Stimulated activated CD4-positive, alpha-beta T cell treated with anti-CD3 and anti-CD28 coated beads, TNF-alpha, amount 100 ng/mL, for 24 hours (primary cell): ENCODE measurements at places on chromosomes 13 and 19.

DNA sequence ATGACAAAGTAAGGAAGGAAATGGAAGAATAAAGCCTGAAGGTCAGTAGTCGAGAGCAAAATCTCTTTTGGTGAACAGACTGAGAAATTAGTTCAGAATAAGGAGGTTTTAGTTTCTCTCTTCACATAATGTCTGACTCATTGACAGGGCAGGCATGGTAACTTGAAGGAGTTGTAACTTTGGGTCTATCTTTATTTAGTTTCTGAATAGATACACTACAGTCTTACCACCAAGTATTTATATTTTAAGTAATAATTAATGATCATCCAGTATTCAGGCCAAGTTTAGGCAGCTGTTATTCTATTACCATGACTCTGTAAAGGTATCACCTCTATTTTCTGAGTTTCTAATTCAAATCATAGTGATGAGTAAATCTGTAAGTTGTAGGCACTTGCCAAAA, 219.9 kb downstream of the SPRY2 start:
- no peak for DNase-seq

GRCh38 chr19:2371656-2372055, 11.6 kb downstream of the TMPRSS9 start:
- no peak for DNase-seq

GRCh38 chr19:40603071-40603388, 1.9 kb downstream of the LTBP4 start:
- no peak for DNase-seq

DNA sequence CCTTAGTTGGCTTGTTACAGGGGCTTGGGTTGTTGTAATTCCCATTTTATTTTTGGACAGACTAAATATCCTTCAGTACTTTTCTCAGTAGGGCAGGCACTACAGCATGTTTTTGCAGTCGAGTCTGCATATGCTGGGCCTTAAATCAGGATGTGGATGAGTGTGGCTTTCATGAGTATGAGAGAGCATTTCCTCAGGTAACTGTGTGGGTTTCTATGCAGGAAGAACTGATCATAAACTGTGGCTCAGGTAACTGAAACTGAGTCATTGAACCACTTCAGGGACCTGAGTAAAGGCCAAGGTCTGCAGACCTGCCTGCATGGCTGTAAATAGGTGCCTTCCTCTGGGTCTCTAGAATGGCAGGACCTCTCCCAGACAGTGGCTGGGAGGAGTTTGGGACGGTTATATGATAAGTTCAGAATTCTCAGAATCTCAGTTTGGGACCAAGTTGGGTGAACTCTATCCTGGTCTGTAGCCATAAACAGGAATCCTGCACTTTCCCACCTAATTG, 112.1 kb downstream of the ZNF737 start:
- DNase-seq, result no peak

DNA sequence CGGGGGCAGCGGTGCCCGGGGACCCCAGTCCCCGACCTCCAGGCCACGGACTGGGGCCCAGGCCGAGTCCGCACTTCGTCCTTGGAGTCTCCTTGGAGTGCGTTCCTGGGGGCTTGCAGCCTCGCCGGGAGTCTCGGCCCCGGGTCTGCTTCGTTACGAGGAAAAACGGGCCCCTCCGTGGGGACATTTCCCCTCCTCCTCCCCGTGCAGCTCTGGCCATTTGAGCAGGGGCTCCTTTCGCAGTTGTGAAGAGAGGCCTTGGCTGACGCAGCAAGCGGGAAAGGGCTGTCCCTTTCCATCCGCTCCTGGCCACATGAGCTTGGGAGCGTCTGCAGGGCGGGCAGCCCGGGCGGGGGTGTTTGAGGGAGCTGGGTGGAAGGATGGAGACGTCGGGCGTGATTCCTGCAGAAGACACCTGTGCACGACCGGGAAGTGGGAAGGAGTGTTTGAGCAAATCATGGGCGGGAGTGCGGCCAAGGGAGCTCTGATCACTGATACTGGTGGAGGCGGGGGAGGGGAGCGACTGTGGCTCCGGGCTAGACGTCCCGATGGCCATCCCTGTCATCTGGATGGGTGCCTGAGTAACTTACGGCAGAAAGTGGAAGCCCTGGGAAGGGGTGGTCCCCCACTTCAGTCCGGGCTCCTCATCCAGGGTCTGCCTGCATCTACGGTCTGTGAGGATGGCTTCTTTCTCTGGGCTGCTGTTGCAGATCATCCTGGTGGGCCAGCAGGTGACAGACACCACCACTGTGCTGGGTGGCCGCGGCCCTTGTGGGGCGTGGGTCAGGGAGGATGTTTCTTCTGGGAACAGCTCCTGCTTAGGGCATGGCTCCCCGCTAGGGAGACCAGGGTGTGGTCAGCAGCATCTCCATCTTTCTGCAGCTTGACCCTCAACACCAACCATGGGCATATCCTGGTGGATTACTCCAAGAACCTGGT, 736 bp downstream of the GPI start:
- no peak for DNase-seq

GRCh38 chr19:57559008-57559403, 657 bp downstream of the ZNF550 start:
- no peak for DNase-seq

GRCh38 chr19:36023432-36023831, 9.2 kb downstream of the CLIP3 start:
- no peak for DNase-seq

- DNase-seq, result no peak
Observed at GRCh38 chr13:108268466-108269112, 929 bp upstream of the TNFSF13B start.

DNA sequence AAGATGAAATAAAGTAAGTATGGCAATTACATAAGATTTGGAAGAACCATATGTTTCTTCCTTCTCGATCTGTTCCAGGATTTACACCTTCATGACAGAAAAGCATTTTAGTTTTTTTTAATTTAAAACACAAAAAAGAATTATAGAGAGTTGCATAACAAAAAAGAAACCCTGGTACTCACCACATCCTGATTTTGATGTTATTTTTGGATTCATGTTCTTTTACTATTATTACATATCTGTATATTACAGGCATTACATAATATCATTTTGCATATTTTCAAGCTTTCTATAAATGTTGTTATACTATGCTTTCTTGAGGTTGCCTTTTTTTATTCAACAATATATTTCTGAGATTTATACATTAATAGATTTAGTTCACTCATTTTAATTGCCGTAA, 6.7 kb upstream of the KATNAL1 start:
- no peak for DNase-seq

DNA sequence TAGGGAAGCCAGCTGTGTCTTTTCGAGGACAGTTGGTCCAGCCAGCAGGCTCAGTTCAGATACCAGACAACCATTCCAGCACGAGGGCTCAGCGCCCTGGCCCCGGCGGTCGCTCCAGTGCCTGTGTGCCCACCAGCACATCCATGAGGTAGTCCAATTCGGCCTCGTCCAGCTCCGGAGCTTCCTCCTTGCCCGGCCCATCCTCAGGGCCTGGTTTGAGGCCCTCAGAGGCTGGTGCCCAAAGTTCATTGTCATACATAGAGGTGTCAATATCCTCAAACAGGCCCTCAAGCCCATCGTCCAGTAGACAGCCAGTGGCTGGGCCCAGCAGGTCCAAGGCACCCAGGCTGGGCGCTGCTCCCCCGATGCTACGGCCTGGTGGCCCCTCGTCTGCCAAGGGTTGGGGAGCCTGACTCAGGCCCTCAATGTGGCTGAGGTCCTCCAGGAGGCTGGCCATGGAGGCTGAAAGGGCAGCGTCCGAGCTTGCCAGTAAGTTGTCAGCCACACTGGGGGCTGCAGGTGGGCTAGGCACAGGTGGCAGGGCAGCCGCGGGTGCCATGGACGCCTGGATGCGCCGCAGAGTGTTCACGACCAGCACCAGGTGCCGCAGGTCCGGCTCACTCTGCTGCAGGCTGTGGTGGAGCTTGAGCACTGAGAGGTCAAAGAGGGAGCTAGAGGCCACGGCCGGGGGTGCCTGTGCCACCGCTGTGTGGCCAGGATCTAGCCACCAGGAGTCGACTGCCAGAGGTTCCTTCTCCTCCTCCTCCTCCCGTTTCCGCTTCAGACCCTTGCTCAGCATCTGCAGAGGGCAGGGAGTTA, 2.8 kb downstream of the SERTAD1 start:
- no peak for DNase-seq

DNA sequence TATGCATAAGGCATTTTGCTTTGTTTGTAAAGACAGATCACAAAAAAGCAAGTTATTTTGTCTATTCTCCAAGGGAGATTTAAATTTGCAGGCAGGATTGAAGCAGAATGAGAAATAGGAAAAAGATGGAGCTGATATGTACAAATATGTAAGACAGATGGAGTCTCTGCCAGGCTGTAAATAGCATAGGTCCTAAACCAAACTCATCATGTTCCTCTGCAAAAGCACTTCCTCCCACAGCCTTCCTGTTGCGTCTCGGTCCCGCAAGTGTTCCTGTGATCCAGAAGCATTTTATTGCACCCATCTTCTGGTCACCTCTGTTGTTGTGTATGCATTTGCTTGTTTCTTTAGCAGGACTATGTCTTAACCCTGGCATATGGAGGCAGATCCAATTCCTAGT, 95.7 kb upstream of the CLDN10 start:
- DNase-seq, result no peak

GRCh38 chr19:29687244-29687896, 22.1 kb downstream of the PLEKHF1 start:
- DNase-seq, result no peak

- no peak for DNase-seq
Observed at GRCh38 chr13:56015919-56016318, 1124.8 kb upstream of the PRR20A start.

DNA sequence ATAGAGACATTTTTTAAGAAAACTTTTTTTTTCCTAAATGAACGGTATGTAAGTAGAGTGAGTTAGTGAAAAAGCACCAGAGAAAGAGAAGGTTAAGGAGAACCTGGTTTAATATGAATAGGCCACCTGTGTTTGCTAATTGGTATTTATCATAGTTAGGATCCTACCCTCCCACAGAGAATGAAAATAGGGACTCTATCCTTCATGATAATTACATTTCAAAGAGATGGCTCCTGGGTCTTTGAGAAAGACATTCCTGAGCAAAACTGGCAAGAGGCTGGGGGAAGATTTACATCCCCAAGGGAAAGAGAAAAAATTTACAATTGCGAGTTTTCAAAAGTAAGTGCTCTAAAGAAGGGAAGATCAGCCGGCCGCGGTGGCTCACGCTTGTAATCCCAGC, 1284.5 kb downstream of the SLITRK1 start:
- DNase-seq, result no peak

GRCh38 chr19:6740589-6741343, 1.3 kb downstream of the TRIP10 start:
- no peak for DNase-seq

DNA sequence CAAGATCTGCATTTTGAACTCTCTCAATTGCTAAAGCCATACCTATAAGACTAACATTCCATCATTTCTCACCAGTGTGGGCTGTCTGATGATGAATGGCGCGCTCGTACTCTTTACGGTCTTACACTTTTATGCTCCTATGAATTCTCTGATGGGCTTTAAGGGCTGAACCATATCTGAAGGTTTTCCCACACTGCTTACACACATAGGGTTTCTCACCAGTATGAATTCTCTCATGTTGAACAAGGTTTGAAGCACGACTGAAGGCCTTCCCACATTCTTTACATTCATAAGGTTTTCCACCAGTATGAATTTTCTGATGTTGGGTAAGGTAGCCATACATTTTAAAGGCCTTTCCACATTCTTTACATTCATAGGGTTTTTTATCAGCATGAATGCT, 18.8 kb upstream of the ZNF607 start:
- no peak for DNase-seq

DNA sequence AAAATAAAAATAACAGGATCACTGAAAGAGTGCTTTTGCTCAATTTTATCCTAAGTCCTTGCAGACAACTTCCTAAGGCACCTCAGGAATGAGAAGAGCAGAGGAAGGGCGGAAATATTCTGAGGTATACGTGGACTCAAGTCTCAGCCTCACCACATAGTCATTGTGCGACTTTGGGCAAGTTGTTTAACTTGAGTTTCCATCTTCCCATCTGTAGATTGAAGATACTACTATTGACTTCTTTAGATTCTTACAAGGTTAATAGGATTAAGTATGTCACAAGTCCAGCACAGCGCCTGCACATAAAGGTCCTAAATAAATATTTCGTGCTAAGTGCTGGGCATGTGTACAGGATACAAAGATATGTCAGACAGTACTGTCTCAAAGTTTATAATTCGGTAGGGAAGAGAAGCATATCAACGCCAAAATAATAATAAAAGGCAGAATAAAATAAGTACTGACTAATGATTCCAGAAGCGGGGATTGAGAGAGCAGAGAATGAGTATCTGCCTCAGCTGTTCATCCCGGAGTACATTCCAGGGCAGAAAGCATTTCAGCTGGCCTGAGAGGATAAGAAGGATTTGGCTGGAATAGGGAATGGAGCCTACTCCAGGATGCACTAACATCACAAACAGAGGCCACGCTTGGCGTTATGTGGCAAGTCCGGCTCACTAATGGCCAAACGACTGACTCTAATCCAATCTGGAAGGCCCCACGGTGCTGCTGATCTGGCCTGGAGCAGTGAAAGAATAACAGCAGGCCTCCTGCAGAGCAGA, 139.7 kb downstream of the FLT1 start:
- DNase-seq, result no peak

DNA sequence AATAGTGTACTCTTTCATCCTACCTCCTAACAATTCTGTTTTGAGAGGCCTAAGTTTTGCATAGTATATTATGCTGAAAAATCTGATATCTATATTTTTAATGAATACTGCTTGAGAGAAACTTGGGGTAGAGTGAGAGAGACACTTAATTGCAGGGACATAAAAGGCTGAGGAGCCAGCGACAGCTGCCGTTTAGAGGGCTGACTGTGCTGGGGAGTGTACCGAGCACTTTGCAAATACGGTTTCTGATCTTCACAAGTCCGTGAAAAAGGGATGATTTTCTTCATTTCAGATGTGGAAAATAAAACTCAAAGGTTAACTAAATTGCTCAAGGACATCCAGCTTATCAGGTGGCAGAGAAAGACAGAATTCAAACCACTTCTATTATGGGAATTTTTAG, 97.4 kb downstream of the CAB39L start:
- DNase-seq, result no peak

GRCh38 chr13:51579676-51580075, 4.6 kb upstream of the WDFY2 start:
- DNase-seq, result no peak

DNA sequence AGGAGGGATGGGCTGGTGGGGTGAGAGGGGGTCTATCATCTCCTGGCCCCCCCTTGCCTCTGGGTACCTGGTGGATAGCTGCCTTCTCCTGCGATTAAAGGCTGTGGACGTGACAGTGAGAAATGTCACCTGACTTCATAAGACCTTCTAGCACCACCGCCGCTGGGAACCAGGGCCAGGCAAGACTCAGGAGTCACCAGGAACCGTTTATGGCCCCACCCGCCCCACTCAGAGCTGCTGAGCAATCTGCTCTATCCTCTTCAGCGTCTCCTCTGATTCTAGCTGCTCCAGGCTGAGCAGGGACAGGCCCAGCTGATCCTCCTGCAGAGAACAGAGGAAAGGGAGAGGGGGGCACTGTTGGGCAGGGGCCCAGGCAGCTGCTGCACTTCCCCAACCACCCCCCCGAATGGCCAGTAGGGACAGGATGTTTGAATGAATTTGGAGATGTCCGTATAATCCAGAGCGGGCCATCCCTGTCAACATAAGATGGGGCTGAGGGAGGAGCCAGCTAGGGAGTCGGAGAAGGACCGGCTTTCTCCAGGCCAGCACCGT, 10.9 kb downstream of the KLC3 start:
- no peak for DNase-seq
